ENCODE measurements at places on chromosomes 7 and 10.

GRCh38 chr7:140902303-140902953 lies 22.3 kb downstream of the BRAF start:
- no peak for DNase-seq

DNA sequence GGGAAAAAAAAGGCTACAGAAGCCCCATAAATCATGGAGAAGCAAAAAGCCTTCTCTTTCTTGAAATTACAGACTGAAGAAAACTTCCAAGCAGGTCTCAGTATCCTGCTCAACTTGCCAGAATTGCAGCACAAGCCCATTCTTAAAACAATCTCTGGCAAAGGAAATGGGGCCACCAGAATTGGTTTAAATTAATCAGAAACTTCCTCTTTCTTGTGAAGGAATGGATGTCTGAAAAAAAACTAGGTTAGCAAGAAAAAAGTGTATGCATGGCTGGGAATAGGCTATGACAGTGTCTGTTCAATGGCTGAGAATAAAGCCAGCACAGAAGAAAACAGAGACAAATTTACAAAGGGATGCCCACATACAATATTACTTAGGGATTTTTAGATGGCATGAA lies 59.1 kb downstream of the TFEC start:
- no peak for DNase-seq

DNA sequence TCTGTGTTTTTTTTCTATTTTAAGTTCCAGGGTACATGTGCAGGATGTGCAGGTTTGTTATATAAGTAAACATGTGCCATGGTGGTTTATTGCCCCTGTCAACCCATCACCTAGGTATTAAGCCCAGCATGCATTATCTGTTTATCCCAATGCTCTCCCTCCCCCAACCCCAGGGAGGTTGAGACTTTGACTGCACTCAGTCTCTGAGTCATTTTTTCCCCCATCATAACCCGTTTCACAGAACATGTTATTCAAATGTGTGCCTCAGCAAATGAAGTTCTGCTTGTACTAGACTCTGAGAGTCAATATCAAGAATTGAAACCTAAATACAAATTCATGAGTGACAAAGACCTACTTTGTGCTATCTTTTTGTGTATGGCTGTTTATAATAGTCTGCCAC lies 70.0 kb upstream of the CYP26C1 start:
- no peak for DNase-seq

DNA sequence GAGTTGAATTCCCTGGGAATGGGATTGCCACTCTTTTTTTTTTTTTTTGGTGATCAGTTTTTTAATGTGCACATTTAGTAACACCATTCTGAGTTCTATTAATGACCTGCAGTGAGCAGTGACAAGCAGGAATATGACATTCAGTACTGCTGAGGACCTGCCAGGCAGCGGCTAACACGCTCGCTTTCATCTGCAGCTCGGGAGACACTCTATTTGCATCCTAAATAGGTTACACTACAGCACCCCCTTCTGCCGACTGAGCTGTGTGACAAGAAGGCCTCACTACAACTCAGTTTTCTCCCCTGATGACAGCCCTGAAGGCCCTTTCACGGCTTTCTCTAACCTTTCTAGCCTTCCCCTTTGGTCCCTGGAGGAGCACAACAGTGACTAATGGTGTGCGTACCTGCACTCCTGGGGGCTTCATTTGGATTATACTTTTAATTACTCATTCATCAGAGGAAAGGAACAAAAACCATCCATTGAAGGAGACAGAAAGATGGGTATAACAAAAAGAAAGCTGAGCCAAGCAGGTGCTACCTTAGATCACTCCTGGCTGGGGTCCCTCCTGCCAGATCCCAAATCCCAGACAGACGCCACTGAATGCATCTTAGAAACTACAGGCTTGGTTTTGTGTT lies 872.4 kb downstream of the LRMDA start:
- DNase-seq, result no peak

DNA sequence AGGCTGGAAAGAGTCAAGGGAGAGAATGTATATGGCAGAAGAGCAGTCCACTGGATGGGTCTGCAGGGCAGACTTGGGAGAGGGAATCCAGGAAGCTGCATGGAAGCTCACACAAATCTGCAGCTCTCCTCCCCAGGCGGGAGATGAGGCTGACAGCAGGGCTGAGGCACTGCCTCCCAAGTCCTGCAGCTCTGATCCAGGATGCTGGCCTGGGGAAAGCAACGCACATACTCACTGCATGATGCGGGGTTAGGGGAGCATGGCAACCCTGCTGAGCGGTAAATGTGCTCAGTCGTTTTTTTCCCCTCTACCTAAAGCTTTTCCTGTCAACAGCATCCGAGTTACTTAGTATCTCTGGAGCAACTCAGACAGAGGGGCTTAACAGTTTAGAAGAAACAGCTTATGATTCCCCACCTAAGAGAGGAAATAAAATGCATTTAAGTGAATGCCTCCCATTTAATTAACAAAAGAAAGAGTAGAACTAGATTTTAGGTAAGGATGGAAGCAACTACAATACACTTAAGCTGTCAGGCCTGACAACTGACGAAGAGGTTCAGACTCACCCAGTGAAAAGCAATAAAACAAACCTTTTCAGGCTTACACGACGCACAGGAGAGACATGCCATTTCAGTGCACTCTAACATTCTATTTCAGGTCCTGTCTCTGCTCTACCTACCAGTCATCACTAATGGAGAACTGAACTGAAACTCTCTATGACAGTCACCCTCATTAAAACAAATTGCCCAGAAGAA lies 37.0 kb downstream of the CHCHD3 start:
- DNase-seq, result no peak

DNA sequence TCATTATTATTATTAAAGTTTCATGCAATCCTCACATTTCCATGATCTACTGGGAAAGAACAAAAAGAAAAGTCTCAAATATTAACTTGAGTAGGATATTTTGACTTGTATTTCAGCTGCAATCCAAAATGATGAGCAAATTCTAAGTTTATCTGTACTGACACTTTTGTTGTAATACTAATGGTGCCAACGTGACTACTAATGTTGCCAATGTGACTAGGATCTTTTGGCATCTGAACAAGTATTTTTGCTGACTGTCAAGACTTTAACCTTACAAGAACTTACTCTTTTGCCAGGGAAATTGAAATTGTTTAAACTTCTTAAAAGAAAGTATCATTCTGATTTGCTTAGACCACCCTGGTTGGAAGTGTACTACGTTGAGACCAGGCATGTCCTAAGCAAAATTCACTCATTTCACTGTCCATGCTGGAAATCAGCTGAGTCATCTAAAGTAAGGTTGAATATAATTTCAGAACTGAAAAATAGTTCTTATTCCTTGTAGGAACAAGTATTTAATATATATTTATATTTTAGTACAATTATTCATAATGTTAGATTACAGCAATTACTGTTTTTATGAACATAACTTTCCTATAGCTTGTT lies 78.5 kb upstream of the LYZL1 start:
- DNase-seq, result no peak

DNA sequence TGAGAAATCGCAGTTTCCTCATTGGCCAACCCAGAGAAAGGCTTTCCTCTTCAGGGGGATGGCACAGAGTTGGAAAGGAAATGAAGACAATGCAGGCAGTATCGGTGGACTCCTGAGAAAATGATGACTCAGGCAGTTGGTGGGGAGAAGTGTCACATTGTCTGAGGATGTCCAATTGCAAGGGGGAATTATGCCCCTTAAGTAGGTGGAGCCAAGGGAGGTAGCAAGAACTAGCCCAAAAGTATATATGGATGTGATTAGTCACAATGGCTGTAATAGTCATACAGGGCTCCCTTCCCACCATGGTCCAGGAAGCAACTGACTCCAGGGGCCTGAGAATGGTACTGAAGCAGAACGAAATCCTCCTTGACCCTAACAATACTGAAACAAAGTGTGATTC lies 58.3 kb upstream of the EGFR start:
- no peak for DNase-seq

DNA sequence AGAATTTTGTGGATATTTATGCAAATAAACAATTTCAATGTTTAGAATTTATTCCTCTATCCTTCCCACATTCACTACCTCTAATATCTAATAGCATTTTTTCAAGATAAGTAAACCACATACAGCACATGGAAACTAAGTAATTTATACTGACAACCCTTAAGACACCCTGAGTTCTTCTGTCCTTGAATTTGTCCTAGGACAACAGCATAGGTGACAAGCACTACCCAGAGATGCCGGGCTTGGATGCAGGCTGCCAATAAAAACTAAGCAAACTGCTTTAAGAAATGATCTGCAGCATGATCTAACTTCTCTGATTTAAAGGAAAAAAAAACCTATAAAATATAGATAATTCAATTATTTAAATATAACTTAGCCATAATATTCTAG lies 22.7 kb downstream of the NT5C3A start:
- no peak for DNase-seq

- DNase-seq, result no peak
These were observed 10.7 kb upstream of the FZD8 start for GRCh38 chr10:35652824-35653223.

GRCh38 chr10:92929896-92930295 lies 81.6 kb downstream of the EXOC6 start:
- DNase-seq, result no peak

DNA sequence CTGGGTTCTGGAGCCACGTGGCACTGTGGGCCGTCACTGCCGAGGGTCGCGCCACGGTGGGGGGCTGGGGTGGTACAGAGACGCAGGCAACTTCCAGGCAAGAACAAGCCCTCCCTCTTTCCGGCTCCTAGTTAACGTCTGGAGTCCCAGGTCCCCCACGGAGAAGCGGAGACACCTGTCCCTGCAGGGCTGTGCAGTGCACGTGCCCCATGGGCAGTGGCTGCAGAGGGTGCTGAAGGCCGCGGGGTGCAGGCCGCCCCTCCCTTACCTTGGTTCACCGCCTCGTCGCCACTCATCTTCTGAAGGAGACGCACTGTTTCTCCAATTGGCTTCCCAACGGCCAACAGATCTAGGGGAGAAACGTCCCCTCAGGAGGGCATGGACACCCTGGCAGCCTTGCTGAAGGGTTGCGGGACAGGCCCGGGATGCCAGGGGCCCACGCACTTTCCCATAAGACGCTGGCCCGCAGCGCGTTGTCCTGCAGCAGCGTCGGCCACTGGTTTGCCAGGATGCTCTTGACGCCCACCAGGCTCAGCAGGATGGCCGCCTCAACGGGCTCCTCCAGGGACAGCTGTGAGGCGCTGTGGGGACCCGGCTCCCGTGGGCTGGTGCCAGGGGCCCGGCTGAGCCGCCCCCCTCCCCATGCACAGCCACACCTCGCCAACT lies 24.3 kb upstream of the NKX6-2 start:
- no peak for DNase-seq

DNA sequence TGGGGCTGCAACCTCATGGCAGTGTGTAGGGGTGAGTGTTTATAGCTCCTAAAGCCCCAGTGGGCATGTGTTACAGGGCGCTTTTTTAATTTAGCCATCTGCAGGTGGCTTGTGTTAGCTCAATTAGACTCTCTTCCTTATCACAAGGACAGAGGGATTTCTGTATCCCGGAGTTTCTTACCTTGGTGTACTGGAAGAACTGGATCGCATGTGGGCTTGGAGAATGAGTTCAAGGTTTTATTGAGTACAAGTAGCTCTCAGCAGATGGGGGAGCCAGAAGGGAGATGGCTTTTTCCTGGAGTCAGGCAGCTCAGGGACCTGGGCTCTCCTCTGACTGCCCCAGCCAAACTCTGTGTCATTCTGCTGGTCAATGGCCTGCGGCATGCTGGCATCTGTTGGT lies 153.5 kb upstream of the C7orf33 start:
- DNase-seq, result no peak

DNA sequence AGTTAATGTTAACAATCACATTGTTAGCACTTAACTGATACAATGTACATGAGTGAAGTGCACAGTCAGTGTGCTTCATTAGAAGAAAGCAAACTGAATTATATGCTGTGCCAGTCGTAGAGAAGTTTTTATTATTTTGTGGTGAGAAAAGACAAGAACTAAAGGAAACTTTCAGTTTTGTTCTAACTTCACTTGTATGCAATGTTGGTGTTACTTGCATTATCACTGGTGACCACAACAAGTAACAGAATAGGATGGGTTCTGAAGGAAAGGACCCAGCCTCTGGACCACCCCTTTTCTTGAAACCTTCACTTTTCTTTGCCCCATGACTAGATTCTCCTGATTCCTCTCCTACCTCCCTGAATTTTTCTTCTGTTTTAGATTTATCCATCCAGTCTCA lies 123.3 kb upstream of the GAD2 start:
- no peak for DNase-seq

DNA sequence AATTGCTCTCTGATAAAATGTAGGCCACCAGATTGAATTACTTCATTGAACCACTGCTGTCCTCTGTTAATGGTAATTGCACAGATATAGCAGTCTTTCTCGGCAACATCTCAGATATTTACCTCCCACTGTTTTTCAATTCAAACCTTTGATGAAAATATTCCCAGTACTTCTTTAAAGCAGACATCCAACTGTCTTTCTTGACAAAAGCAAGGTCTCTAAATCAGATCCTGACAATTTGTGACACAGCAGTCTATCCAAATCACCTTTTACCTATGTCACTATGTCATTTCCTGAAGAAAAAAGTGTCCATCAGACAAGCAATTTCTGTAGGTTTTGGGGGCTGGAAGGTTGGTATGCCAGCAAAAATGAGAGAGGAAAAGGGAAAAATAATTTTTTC lies 555.7 kb downstream of the AUTS2 start:
- DNase-seq, result no peak

DNA sequence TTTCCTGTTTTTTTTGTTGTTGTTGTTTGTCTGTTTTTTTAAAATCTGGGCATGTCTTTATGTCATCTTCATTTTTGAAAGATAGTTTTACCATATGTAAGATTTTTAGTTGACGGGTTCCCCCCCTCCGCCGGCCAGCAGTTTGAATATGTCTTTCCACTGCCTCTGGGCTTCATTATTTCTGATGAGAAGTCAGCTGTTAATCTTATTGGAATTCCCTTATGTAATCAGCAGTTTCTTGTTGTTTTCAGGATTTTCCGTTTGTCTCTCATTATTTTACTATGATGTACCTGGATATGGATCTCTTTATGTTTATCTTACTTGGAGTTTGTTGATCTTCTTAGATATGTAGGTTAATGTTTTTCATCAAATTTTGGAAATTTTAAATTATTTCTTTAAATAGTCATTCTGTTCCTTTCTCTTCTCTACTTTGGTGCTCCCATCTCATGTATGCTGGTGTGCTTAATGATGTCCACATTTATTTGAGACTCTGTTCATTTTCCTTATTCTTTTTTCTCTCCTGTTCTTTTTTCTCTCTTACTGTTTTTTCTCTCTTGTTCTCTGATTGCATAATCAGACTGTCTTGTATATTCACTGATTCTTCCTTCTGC lies 9.7 kb downstream of the EXOC6 start:
- DNase-seq, result no peak

- no peak for DNase-seq
These were observed 41.3 kb downstream of the ARID5B start for GRCh38 chr10:61942604-61943461.

- DNase-seq, result no peak
These were observed 74.2 kb upstream of the ZPBP start for GRCh38 chr7:50166997-50167965.

DNA sequence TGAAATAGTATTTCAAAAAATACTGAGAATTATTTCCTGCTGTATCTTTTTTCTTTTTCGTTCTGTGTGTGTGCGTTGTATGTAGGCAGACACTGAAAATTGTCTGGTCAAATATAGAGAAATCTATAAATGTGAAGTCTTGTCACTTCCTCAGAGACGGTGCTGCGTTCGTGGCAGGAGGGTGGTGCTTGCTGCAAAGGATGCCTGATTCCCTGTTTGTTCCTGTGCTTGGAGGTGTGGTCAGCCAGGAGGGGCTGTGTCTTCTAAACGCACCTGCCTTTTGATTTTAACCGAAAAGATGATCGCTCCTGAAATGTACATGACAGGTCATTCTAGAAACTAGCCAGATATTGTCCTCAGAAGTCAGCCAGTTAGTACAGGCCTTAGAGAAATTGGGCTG lies 32.5 kb upstream of the PRKAR1B start:
- no peak for DNase-seq

Measured in activated T-cell treated with anti-CD3 and anti-CD28 coated beads for 1 hour (primary cell).